COR-L47 (cell line): ENCODE measurements at places on chromosomes 7 and 10.

- DNase-seq: no peak
These were observed 259.8 kb upstream of the TCERG1L start for GRCh38 chr10:131571346-131571745.

DNA sequence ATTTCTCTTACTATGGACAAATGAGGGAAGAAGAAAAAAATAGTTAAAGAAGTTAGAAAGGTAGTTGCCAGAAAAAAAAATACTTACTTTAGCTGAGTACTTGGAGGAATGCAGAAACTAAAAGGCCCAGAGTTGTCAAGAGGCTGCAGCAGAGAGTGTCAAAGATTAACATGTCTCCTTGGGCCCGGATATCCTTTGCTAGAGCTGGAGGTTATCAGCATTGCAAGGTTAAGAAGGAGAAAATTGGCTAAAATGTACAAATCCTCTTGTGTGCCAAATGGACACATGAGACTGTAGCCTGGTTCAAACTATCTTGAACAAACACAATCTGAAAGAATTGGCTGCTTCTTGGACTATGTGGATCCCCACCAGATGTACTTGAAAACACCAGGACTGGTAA lies 377.0 kb downstream of the SEMA3D start:
- DNase-seq: no peak

- DNase-seq: no peak
These were observed 14.3 kb downstream of the GALNT17 start for GRCh38 chr7:71145906-71146901.

DNA sequence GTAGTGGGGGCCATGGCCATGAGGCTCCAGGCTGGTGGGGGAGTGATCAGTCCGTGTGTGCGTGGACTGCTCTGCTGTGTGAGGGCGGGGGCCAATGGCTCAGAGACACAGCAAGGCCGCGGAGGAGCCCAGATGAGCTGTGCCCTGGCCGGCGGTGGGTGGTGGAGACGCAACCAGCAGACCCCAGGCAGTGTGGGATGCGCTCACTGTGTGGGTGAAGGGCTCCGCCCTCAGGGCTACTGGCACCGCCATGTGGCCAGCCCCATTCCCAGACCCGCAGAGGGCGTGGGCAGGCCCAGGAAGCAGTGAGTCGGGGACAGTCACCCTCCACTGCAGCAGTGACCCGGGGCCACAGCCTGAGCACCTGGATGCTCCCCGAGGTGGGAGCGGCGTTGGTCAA lies 9.1 kb downstream of the NKX6-2 start:
- no peak for DNase-seq

- no peak for DNase-seq
These were observed 292.9 kb upstream of the PITRM1 start for GRCh38 chr10:3465406-3465891.

DNA sequence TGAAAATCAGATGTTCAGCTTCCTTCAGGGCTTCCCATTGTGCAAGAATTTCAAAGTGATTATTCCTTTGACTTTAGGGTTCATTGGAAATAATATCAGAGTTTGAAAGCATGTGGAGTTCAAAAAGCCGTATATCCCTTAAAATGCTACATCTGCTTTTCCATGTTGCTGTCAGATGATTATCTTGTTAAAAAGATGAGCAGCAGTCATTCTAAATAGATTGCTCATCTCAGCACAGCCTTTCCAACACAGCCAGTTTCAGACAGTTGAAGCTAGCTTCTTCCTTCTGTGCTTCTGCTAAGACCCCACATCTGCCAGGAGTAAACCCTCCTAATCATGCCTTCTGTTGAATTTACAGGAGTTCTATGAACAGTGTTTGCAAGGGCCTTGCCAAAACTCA lies 204.4 kb upstream of the PTER start:
- DNase-seq: no peak

- DNase-seq: no peak
These were observed 19.2 kb downstream of the DUSP5 start for GRCh38 chr10:110516815-110517492.

GRCh38 chr10:116097239-116097784 lies 175.7 kb downstream of the GFRA1 start:
- DNase-seq: peak; percentile 6

DNA sequence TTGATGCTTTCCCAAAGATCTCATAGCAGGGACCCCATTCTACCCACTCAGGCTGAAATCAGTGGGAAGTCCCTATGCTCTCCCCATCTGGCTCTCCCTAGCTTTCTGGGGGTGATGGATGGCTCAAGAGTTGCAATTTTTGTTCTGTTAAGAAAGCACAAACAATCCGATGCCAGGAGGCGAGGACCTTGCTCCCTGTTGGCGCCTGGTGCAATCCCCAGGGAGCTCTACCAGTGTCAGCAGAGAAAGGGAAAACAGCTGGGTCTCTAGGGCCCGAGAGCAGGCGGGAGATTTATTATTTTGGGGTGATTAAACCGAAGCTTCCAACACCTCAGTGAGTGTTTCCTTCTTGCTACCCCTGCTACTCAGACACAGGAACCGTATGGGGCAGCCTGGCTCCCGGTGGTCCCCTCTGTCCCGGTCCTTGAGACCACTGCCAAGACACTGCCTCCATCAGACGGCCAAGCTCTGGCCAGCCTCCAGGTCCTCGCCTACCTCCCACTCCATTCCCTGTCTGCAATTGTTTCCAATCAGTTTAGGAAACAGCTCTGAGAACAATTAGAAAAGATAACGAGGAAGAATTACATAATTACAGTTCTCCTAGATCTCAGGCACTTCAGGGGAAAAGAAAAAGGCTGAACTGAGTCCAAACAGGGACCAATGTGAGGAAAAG lies 147.9 kb downstream of the PLXNA4 start:
- no peak for DNase-seq

DNA sequence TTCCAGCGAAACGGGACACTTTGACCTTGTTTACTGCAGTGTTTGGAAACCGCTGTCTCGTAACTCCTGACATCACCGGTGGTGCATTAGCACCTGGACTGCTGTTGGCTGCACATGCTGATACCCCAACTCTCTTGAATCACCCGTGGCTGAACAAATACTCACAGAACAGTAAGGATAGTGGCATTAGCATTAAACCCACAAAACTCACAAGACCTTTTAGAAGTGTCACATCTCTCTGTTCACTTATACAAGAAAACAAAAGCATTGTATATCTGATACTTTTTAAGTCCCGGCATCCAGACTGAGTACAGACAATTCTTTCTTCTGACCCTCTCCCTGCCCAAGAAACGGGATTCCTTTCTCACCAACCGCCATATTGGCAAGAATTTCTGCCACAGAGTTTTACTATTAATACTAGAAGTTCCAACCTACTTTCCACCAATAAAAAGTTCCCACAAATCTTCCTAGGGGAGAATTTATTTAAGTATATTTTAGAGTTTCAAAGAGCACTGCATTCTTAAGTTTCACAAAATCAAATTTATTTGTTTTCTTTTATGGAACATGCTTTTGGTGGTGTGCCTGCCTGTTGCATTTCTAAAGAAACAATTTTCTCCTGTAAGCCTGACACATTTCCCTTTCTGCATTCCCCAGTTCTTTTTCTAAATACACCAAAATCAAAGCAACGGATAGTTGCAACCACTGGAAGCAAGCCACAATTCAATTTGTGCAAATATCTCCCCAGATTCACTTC lies 208.4 kb upstream of the KLF14 start:
- no peak for DNase-seq
